HT1080 (cell line): ENCODE measurements at places on chromosomes 5 and 9.

- DNase-seq = no peak
These were observed 26.4 kb downstream of the ARHGAP26 start for GRCh38 chr5:142796492-142797109.

- DNase-seq = no peak
These were observed 178.8 kb upstream of the HAPLN1 start for GRCh38 chr5:83899326-83899970.

DNA sequence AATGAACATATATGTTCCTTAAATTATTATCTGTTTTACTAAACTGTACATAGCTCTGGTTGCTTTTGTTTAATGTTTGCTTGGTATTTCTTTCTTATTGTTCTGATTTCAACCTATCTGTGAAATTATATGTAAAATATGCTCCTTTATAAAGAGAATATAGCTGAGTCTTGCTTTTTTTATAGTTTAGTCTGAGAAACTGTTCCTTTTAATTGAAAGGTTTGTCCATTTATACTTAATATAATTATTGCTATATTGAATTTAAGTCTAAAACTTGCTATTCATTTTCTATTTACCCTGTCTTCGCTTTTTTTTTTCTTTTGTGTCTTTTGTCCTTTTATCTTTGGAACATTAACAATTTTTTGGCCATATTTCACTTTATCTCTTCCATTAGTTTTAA lies 712.0 kb downstream of the MAT2B start:
- DNase-seq = no peak

DNA sequence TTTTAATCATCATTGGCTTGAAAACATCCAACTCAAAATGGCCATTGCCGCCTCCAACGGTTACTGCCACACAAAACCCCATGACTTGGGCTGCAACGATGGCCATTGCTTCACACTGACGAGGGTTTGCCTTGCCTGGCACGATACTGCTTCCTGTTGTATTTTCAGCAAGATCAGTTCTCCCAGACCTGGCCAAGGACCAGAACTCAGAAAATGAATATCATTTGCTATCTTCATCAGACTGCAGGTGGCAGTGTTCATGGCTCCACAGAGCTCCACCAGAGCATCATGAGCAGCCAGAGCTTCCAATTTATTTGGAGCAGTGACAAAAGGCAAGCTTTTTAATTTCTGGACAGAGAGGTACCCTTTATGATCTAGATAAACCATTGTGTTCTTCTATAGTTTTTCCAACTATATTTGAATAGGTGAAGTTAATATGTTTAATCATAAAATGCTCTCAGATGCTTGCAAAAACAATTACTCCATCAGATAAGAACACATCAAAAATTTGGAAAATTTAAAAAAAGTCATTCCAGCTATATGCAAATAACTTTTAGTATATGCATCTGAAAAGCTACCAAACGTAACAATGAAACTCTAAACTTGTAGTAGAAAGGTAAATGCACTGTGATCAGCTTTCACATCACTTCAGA lies 10.4 kb downstream of the AMACR start:
- peak; percentile 83 for DNase-seq

DNA sequence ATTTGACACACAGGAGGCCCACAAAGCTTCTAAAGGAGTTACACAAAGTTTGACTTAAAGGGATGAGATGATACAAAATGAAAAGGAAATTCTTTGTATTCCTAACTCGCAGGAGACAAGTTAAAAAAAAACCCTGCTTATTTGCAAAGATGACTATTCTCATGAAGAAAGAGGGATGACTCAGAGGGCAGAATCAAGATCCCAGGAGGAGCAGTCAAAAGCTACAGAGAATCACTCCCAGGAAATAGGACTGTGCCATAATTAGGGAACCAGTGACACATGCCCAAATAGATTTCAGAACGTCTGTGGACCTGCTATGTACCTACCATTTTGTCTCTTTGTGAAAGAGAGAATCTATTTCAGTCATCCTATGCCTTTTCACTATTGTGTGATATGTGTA lies 103.5 kb upstream of the ARRDC3 start:
- peak; percentile 70 for DNase-seq

DNA sequence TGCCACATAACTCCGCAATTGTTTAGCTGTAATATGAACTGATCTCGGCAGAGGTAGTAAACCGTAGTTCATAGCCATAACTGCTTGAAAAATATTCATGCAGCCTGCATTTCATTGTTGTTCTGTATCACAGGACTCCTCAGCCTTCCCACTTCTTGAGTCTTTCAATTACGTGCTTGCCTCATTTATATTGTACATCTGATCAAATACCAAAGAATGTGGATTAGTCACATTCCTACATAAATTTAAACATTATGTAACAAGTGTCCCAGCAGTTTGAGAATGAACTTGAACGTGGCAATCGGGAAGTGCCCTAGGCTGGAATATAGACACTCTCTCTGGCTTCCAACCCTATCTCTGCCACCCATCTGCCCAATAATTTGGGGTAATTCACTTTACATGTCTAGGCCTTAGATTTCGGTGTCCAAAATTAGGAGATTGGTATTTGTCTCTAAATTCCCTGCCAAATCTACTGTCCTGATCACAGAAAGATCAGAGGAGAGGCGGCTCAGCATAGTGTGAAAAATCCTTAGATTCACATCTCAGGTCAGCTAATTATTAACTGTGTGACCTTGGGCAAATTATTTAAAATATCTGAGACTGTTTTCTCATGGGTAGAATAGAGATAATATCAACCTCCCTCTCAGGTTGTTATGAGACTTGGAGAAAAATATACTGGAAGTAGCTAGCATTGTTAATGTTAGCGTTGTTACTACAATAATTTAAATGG lies 215.1 kb upstream of the RFX3 start:
- DNase-seq = no peak

GRCh38 chr5:138700581-138701362 lies 52.5 kb upstream of the CTNNA1 start:
- no peak for DNase-seq

GRCh38 chr5:923281-923873 lies 30.7 kb downstream of the TRIP13 start:
- DNase-seq = peak; percentile 70

- DNase-seq = no peak
These were observed 274.9 kb downstream of the PIK3R1 start for GRCh38 chr5:68490406-68490805.

DNA sequence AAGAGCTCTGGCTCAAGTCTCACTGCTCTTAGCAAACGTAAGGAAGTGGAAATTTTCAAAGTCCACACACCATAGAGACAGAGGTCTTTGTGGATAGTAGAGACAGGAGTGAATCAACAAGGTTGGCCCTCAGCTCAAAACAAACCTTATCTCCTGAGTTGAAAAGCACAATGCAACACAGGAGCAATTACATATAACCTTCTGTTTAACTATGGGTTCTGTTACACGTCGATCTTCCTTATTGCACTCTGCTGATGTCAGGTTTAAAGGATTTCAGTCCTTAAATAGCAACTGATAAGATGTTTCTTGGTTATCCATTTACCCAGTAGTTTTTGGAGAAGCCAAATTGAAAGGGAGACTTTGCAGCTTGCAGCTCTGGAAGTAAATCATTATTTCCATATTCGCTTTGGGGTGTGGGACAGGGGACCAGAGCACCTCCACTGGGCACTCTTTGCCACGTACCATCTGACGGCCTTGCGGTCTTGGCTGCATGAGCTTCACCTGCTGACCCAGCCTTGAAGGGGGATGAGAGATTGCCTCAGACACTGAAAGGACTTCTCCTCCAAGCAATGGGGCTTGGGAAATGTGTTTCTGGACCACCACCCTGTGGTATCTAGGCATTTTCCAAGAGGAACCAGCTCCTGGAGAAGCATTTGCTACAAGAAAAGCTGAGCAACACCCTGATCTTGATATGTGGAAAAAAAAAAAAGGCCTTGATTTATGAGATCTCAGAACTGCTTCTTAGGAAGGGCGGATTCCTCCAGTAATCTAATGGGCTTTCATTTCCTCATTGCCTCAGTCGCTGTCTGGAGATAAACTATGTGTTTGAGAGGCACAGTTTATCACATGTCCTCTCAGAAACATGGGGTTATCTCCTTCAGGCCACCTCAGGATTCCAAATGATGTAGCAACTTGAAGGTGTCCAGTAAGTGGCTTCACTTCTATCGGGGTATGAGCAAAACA lies 56.2 kb upstream of the ZNF622 start:
- DNase-seq = no peak

- DNase-seq = peak; percentile 18
These were observed 701.0 kb downstream of the SEMA5A start for GRCh38 chr5:8844847-8845246.

GRCh38 chr5:74304536-74304935 lies 336.0 kb downstream of the ENC1 start:
- no peak for DNase-seq

DNA sequence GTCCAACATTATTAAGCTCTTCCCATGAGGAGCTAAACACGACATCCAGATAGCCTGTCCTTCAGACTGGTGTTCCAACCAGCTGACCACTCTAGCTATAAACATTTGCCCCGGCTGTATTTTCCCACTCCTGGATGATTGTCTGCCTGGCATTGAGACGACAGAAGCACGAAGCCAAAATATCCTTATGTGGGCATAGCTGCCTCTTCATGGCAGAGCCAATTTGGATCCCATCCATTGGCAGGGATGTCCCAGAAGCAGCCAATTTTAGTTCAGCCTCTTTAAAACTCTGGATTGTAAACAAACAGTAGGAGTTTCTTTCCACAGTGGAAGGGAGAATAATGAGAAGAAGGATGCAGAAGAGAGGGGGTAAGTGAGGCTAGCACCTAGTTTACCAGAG lies 507.6 kb downstream of the CETN3 start:
- DNase-seq = no peak

- no peak for DNase-seq
These were observed 179.7 kb downstream of the C9orf152 start for GRCh38 chr9:110028271-110028670.

DNA sequence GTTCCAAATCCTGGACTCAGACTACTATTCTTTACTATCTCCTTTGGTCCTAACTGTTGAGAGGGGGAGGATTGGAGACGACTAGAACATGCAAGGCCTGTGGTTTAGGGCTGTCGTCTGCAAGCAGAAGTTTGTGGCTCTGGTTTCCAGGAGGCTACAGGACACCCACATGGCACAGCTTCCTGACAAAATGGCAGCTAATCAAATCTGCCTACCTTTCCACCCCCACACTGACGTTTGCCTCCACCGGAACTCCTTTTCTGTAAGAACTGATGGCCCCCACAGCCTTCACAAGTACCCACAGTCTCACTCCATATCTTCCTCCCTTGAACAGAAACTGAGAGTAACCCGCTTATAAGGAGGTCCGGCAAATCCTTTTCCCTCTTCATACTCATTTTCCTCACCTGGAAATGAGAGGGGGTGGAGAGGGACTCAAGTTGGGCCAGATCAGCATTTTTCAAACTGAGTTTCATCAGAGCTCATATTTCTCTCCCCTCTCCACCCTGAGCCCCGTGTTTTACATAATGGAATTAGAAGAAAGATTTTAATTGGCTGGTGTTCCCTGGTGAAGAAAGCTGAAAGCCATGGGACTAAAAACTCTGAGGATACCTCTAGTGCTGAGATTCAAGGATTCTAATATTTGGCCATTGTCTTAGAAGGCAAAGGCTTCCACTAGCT lies 5.2 kb downstream of the SLC31A2 start:
- DNase-seq = no peak

DNA sequence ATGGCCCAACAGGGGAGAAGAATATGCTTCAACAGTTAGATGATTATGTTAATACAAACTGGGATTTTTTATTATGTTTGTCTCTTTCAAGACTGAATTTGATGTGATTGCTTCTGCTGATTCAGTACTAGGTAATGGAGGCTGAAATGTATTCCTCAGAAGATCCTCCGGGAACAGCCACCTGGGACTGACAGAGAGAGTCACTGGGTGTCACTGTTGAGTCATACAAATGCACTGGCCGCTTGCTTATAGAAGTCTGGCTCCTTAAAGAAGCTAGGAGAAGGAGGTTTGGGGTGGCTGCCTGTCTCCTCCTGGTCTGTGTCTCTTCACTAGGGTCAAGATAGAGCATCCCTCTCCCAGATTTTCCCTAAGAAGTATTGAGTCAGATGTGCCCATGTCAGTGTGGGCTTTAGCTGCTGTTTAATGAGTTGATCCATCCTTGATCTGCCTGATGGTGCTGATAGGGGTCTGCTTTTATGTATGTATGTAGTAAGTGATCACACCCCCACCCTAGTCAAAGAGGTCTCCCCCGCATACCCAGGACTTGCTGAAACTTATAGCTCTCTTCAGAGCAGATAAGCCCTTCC lies 773.4 kb downstream of the BRINP1 start:
- DNase-seq = peak; percentile 58

GRCh38 chr5:78651468-78651867 lies 2.9 kb upstream of the LHFPL2 start:
- no peak for DNase-seq

DNA sequence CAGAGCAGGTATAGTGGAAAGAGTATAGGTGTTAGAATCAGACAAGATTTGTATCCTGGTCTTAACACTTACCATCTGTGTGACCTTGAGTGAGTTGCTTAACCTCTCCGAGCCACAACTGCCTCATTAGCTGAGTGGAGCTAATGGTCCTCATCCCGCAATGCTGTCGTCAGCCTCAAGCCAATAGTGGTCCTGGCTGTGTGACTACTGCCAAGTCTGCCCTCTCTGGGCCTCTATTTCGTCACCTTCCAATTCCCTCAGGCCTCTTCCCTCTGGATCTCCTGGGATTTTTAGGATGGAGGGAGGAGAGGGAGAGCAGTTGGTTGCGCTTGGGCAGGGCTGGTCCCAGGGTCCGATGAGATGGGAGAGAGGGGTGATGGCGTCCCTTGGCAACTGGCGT lies 41.6 kb downstream of the STOM start:
- DNase-seq = no peak

- no peak for DNase-seq
These were observed 305.8 kb upstream of the SMARCA2 start for GRCh38 chr9:1709347-1709746.

GRCh38 chr5:130923543-130924124 lies 241.4 kb downstream of the HINT1 start:
- DNase-seq = peak; percentile 30

- no peak for DNase-seq
These were observed 95.3 kb upstream of the COL5A1 start for GRCh38 chr9:134546246-134546731.

GRCh38 chr5:132204371-132205135 lies 23.1 kb downstream of the P4HA2 start:
- DNase-seq = no peak

GRCh38 chr5:62778316-62779009 lies 199.8 kb downstream of the LRRC70 start:
- no peak for DNase-seq

GRCh38 chr9:72526901-72527800 lies 5.7 kb downstream of the TMC1 start:
- peak; percentile 95 for DNase-seq

DNA sequence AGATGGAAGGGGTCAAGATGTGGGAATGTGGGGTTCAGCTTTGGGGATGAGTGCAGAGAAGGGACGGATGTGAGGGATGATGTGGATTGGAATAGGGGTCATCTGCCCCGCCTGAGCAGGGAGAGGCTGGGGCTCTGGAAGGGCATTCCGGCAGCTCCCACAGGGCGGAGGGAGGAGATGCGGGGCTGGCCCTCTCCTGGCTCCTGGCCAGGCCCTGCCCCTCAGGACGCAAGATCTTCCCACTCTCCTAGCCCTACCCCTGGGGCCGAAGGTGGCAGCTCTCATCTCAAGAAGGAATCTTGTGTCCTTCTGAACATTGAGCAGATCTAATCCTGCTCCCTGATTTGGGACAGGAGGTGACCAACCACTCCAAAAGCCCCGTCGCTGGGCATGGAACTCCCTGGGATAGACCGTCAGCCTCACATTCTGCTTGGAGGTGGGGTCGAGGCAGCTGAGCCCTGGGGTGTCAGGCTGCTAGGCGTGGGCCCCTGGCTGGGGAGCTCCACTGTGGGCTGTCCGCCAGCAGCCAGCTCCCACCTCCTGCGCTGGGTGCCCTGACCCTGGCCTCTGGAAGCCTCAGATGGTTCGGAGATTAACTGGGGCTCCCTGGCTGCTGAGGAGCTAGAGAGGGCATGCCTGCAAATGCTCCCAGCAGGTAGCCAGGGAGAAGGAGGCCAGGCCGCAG lies 125.2 kb downstream of the ZNF354C start:
- no peak for DNase-seq
